Activated T-cell treated with anti-CD3 and anti-CD28 coated beads, Interleukin-2, amount 50 U/mL, for 24 hours (primary cell): ENCODE measurements at places on chromosomes 5 and 9.

DNA sequence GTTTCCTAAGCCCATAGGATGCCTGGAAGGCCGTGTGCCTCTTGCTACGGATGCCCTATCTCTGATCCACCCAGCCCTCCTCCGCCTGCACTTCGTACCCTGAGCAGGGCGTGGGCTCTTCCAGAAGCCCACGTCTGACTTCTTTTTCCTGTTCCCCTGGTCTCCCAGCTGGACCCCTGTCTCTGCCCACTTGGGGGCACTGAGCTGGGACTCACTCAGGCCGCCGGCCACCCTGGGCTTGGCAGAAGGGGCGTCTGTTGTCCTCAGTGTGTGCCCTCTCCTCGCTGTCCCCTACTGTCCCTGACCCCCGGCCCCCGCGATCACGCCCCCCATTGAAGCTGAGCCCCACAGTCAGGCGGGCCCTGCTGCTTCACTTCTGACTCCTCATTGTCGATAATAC is 22.0 kb upstream of the RXRA start:
- no peak for DNase-seq

DNA sequence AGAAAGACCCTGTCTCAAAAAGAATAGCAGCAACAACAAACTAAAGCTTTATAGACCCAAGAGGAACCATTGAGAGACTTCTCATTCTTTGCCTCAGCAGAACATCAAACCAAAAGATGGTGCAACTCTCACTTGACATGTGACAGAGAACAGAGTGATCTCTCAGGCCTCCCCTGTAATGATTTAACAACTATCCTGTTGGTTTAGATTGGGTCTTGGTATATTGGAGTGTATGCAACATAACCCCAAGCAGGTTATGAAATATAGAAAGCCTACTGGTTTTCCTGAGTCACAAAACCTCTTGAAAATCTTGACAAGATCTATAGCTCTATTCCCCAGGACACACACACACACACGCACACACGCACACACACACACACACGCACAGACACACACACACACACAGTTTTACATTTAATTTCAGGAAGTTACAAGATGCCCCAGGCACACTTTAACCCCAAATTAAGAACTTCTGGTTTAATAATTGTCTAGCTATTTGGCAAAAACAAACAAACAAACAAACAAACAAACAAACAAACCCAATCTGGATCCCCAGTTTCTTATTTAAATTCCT is 6.5 kb upstream of the FGF1 start:
- DNase-seq: no peak

- no peak for DNase-seq
These were observed 2.1 kb downstream of the NADK2 start for GRCh38 chr5:36239370-36240293.

DNA sequence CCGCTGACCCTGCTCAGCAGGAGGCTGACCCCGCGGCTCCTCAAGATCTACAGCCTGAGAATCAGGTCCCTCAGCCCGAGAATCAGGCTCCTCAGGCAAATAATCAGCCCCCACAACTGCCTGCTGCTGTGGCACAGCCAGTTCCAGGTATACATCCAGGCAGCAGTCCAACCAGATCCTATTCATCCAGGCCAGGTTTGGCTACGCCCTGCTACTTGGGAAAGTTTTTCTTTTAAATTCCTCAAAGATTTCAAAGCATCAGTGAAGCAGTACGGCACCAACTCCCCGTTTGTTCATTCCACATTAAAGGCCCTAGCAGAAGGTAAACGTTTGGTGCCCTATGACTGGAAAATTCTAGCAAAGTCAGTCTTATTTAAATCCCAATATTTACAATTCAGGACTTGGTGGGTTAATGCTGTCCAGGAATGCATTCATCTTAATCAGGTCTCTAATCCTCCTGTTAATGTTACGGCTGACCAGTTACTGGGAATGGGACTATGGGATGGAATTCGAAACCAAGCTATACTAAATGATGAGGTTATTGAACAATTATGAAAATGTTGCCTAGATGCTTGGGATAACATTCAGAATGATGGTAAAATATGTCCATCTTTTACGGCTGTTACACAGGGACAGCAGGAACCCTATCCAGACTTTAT is 102.3 kb downstream of the SYK start:
- no peak for DNase-seq

DNA sequence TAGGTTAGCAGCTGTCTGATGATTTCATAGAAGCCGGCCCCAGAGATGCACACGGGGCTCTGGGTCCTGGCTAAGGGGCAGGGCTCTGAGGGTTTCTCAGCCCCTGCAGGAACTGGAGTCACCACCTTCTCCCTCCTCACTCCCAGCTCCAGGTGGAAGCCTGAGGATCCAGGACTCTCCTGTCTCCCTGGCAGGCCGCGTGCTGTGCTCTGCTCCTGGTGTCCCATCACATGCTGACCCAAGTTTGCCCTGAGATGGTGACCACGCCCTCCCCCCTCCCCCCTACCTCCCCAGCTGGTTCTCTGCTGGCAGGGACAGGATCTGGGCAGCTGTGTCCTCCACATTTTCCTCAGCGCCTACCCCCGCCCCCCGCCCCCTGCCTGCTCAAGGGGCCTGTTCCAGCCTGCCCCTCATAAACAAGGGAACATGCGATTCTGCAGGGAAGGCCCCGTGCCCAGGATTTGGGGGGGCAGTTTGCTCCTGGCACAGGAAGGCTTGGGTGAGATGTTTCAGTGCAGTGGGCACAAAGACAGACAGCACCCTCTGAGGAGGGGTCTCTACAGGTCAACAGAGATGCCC is 87.4 kb downstream of the PSD2 start:
- no peak for DNase-seq

DNA sequence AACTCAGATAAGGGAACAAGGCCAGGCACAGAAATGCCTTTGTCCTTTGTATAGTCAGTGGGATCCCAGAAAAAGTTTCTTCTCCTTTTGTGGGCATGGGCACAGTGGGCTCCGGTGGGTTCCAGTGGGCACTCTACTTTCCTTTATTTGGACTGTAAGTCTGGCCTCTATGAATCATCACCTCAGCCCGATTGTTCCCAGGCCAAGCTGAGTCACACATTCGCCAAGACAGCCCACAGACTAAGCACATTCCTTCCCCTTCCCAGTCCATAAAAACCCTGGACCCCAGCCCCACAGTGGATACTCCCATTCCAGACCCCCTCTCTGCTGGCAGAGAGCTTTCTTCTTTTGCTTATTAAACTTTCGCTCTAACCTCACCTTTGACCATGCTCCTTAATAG is 165.0 kb downstream of the FBXL17 start:
- no peak for DNase-seq

DNA sequence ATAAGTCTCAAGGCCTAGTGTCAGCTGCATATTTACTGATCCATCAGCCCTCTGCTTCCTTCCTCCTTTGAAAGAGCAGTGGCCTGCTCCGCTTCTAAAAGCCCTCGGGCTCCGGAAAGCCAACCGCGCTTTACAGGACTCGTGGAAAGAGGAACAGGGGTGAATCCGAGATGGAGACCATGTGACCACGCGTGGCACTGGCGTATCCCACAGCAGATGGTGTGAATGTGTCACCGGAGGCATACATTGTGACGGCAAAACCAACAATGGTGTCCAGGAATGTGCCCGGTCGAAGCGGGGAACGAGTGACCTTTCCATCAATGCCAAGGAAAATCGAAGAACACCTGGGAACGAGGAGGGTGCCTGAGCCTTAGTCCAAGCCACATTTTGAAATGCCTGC is 484.6 kb downstream of the SPATA31A7 start:
- DNase-seq: no peak

DNA sequence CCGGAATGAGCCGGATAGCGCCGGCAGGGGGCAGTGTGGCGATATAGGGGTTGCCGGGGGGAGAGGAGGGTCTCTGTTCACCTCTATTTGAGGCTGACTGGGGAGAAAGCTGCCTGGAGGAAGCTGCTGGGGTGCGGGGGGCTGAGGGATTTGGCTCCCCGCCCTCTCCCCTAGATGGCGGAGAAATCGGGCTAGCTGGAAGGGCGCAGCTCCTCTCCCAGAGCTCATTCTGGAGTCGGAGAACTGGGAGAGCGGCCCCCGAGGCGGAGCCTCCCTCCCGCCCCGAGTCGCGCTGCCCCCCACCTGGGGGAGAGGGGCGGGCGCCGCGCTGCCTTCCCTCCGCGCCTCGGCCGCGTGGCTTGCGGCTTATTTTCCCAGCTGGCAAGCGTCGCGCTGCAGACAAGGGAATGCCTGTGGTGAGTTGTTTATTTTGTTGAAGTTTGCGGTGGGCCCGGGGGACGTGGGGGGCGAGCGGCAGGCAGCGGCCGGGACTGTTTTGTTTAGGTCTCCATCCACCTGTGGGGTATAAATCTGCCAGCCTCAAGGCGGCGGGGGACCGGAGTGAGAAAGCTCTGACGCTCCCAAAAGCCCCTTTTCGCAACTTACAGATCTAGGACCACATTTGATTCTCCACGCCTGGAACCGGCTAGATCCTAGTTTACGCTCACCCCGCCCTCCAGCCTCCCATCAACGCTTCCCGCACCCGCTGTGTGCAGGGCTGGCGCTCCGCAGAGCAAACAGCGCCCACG is 4.1 kb upstream of the RGMB start:
- peak; percentile 73 for DNase-seq

- no peak for DNase-seq
These were observed 73.2 kb downstream of the MAT2B start for GRCh38 chr5:163578652-163579051.

GRCh38 chr5:51225789-51226742 is 157.2 kb upstream of the ISL1 start:
- no peak for DNase-seq

DNA sequence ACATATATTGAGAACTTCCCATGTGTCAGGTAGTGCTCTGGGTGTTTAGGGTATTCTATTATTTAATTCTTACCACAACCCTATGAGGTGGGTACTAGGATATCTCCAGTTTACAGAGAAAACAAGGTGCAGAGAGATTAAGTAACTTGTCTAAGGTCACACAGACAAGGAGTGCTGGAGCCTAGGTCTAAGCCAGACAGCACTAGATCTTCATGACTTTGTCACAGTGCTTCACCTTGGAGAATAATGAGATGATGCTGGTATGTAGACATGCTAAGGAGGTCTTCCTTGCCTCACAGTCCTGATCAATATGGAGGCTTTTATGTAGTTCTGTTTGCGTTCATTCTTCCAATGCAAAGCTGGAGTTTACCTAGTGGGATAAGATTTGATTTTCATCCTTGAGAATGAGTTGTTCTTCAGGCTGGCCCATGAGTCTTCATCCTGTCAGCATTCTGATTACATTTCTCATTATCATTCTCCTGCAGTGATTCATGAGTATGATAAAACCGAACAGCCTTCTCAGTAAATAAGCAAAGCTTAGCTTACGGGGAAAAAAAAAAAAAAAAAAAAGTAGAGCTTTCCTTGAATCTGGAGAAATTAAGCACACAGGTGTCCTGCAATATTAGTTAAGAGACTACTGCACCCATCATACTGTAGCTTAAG is 176.3 kb downstream of the C9orf152 start:
- DNase-seq: no peak

GRCh38 chr5:59600998-59601397 is 292.5 kb downstream of the PDE4D start:
- DNase-seq: no peak

DNA sequence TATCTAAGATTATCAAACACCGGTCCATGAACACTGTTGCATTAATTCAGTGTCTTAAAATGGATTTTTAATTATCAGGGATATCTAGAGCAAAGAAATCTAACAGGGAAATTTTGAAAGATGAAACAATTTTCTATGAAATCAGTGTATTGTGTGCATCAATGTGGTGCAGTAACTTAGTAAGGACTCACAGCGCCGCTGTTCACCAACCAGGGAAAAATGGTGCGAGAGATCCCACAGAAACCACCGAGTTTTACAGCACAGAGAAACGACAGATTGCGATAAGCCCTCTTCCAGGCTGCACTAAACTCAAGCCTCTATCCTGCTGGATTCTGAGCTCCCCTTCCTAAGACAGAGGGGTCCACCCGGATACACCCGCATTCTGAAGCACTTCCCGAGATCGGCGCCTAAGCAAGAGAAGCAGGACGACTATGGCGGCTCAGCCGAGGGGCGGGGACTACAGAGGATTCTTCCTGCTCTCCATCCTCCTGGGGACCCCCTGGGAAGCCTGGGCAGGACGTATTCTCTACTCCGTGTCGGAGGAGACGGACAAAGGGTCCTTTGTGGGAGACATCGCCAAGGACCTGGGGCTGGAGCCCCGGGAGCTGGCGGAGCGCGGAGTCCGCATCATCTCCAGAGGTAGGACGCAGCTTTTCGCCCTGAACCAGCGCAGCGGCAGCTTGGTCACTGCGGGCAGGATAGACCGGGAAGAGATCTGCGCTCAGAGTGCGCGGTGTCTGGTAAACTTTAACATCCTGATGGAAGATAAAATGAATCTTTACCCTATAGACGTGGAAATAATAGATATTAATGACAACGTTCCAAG is at the start of gene PCDHGA7:
Gene PCDHGA7, plus strand, starts transcription at position 274 of the 826 bp plus-strand sequence. Its CDS starts 158 bp downstream, at position 432.
- DNase-seq: no peak

DNA sequence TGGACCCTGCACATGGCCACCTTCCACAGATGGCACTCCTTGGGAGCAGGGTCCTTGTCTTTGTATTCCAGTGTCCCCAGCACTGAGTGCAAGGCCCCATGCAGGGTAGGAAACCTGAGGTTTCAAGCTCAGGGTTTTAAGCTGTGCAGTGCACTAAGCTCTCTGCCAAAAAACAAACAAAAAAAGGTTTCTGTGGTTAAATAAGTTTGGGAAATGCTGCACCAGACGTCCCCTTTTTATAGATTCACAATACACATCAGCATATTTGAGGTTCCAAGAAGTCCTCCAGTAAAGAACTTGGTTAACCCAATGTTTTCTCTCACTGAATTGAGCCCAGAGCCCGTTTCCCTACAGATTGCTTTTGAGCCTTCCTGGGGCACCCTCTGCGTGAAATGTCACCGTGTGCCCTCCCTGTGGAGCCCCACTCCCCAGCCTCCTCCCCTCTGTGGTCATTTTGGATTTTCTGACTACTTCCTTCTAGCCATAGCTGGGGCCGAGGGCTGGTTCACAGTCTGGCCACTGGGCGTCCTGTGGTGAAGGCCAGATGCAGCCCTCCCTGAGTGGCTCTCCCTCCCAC is 17.1 kb downstream of the DELE1 start:
- no peak for DNase-seq

- DNase-seq: no peak
These were observed 181.6 kb downstream of the EPB41L4A start for GRCh38 chr5:112237456-112237855.
